ENCODE measurements at places on chromosomes 5 and 9.

DNA sequence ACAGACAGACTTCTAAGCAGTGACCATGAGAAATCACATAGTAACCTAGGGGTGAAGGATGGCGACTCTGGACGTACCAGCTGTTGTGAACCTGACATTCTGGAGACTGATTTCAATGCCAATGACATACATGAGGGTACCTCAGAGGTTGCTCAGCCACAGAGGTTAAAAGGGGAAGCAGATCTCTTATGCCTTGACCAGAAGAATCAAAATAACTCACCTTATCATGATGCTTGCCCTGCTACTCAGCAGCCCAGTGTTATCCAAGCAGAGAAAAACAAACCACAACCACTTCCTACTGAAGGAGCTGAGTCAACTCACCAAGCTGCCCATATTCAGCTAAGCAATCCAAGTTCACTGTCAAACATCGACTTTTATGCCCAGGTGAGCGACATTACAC lies 38.0 kb upstream of the CCDC152 start:
- DNase-seq, result no peak

DNA sequence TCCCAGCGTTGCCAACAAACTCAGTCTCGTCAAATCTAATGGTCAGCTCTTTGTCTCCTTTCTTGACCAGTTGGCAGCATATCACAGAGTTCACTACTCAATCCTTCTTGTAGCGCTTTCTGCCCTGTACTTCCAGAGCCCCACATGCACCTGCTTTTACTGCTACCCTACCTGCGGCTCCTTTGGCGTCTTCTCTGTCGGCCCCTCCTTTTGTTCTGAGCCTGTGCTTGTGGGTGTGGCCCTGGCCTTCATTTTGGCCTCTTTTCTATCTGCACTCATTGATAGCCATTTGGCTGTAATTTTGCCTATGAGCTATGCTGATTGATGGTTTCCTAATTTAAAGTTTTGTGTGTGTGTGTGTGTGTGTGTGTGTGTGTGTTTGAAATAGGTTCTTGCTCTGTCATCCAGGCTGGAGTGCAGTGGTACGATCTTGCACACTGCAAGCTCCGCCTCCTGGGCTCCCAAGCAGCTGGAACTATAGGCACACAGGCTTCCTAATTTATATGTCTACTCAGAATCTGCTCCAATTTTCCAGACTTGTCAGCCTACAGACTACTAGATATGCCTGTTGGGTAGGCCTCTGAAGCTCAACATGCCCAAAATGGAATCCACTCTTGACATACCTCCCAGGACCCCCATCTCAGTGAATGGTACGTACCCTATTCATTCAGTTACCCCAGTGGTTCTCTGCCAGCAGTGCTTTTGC lies 32.3 kb downstream of the ARPC5L start:
- no peak for DNase-seq

DNA sequence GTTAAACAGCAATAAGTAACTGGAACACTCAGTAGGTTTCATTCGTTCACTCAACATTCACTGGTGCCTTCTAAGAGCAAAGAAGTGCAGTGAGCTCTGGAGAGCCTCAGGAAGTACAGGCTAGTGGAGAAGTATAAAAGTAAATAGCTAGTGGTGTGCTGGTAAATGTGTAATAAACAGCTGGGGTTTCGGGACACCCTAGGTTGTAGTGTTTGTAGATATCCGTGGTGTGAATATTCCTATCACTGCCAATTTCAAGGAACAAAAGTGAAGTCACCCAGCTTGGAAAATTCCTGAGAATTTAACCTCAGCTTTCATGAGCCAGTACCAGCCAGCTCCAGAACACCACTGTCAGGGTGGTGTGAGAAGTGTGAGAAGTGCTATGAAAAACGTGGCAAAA lies 75.9 kb downstream of the GABBR2 start:
- DNase-seq, result no peak

DNA sequence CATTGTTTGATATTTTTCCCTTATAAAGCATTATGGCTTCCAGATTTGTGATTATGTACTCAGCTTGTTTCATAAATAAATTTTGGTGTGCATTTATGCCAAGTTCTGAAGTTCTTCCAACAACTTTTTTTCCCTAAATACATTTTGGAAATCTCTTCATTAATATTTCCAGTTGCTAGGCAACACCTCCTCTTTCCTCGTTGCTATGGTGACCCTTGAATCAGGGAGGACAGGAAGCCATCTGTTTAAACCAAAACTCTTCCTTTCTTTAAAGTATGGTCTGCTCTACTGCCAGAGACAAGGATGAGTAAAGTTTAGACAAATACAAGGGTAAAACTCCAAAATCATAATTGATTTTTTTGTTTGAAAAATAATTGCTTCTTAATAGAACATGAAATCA lies 779.3 kb downstream of the CDH9 start:
- DNase-seq, result peak; percentile 44

DNA sequence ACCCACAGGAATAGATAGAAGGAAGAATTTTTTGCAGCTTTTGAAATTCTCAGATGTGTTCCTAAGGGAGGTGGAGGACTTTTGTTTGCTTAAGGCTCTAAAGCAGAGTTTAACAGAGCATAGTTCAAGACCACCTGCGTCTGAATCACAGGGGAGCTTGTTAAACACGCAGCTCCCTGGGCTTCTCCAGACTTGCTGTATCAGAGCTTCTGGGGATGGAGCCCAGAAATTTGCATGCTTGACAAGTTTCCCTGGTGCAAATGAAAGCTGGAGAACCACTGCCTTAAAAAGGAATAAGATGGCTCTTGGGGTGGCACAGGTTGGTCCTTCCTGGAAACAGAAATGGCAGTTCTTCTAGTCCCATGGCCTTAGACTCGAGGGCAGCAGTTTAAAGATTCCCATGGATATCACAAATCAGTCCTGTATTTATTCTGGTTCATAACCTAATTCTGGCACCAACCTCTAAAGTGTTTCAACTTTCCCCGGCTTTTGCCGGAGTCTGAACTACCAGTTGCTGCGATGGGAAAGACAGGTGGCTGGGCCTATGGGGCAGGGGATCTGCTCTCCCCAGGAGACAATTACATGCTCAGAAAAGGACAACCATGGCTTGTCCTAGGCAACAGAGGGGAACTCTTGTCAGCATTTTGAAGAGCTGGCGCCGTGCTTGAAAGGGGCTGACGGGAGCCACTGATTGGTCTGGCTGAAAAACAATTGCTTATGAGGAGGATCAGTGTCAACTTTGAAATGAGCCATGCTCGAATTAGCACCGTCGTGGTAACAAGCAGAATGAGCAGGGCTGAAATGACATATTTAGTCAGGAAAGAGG lies 599.6 kb downstream of the CCDC171 start:
- DNase-seq, result no peak

- peak; percentile 63 for DNase-seq
These were observed 94.0 kb downstream of the ACTL7B start for GRCh38 chr9:108761655-108762347.

DNA sequence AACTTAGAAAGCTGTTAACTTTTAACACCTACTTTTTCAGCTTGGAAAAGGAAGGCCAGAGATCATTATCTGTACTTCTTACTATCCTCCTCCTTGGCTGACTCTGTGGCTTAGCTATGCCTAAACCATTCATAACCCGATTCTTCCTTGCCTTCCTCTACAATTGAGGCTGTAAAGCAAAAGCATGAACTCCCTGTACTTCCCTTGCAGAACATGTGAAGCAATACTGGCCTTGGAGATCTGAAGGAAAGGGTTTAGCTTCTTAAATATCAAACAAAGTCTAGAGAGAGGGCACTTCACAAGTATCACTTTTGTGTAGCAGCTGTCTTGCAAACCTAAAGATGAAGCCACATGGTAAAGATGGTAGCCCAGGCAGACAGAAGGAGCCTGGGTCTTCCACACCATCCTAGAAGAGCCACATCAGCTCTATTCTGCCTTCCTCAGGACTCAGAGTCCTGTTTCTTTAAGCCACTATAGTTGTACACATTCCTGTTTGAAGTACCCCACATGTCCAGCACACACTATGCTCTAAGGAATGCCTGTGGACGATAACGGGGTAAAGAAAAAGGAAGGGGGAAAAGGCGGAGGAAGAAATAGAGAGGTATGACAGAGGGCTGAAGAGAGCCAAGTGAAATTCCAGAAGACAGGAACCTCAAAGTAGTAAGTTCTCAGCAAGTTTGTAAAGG lies 169.2 kb downstream of the SLIT3 start:
- no peak for DNase-seq

DNA sequence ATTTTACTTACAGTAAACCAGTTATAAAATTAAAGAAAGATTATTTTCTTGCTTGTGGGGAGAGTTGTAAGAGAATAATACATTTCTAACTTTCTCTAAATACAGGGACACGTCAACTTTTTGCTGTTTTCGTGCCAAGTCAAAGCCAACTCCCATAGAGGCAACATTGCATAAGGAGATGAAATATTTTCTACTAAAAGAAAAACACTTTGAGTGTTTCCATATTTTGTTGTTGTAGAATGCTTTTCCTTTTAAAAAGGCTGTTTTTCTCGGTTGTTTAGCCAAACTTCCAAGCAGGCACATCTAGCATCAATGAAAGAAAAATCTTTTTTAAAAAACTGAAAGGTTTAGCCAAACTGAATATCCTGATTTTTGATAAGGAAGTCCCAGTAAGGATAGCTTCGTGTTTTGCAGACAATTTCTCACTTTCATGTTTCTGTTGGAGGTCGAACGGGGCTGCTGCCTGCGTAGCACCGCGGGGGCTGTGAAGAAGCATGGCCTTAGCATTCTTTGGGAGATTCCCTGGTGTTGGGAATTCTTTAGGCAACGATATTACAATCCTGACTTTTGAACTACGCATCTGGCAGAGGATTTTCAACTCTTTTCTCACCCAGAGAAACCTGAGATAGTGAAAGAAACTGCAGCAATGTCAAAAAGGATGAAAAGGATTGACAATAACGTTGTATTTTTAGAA lies 108.1 kb upstream of the FBXL7 start:
- no peak for DNase-seq

DNA sequence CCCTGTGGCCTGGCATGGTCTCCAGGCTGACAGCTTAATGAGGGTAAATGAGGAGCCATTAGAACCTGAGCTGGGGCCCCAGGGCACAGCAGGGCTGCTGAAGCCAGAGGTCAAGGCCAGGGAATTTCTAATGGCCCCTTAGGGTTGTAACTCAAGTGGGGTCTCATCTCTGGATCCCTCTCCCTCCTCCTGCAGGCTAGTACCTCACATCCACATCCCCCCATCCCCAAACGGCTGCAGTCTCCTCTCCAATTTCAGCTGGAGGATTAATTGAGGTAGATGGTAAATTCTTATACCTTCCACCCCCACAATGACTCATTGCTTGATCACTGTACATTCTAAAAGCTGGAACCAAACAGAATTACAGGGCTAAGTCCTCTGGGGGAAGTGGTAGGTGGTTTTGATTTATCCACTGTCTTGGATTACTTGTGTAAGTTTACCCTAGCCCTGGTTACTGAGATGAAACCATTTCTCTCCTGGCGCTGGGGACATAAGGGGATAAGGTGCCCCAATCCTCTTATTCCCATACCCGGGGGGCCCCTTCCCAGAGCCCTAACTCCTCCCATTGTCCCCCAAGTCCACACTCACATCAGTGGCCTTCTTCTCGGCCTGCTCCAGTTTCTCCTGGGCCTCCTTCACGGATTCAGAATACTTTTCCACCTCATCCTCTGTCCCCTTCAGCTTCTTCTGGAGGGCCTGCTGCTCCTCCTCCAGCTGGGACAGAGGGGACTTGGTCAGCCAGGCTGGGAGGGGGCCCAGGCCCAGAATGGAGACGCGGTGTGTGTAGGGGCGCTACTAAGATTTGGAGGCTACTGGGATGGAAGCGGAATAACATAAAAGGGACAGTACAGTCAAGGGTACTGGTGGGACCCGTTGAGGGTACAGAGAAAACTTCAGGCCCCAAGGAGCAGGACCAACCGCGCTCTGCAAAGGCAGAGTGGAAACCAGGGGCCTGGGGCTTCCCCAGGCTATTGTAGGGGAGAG lies 875 bp downstream of the TPM2 start:
- DNase-seq, result no peak

DNA sequence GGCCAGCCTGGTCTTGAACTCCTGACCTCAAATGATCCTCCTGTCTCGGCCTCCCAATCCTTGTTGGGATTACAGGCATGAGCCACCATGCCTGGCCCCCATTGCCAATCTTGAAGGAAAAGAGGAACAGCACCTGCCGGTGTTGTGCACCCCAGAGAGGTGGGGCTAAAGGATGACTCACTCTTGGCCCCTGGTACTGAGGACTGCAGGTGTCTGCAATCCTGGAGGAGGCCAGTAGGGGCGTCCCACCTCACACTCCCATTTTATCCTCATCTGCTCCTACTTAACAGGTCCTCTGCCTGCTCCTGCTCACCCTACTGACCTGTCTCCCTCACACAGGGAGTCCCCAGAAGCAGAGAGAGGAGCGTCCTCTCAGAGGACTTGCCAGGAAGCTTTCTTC lies 390.4 kb downstream of the ARHGEF28 start:
- DNase-seq, result no peak

DNA sequence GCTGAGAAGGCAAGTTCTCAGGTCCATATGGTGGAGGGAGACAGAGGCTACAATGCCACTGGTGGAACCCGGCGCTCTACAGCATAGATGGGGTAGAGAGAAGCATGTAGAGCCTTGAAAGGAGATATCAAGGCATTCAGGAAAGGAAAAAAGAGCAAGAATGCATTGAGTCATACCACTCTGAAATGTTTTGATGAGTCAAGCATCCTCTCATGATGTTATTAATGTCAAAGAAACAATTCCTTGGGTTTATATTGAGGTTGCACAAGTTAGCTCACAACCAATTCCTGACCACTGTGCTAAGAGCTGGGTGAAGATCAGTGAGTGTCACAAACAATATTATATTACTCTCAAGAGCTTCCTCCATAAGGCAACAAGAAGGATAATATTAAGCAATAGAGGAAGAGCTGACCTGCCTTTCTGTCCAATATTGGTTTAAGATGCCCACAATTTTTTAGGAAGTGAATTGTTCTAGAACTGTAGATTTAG lies 178.0 kb downstream of the RFK start:
- DNase-seq, result no peak

GRCh38 chr5:134005417-134006061 lies 764 bp upstream of the VDAC1 start:
- DNase-seq, result no peak

- no peak for DNase-seq
These were observed 253 bp downstream of the SLC12A2 start for GRCh38 chr5:128083811-128084227.

GRCh38 chr9:111661802-111662521 lies 557 bp downstream of the GNG10 start:
- peak; percentile 31 for DNase-seq

- no peak for DNase-seq
These were observed 41.2 kb downstream of the RCL1 start for GRCh38 chr9:4833781-4834560.

DNA sequence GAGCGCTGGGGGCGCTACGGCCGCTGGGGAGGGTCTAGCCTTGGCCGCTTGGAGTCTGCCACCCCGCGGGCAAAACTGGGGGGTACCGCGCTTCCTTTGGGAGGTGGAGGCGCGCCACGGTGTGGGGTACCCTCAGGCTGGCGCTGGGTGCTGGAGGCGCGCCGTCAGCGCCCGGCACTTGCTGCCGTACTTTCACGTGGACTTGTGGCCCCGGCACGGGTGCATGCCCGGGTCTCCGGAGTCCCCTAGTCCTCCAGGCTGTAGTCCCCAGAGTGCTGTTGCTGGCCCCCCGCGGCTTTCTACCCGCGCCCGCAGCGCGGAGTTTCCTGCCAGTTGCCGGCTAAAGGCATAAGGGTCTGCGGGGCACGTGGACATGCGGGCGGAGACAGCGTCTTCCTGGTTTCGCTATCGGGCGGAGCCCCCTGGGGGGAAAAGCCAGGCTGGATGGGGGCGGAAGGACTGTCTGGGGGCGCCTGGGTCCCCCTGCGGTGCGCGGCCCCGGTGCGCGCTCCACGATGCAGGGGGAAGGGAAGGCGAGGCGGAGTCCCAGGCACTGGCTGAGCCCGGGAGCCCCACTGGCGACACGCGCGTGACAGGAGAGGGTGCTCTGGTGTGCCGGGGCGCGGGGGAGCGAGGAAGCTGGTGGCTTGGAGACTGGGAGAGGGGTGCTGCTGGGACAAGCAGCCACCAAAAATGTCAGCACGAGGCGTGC lies 666 bp downstream of the PPARGC1B start:
- no peak for DNase-seq

All from NCI-H1105 treated with DMSO at 0.1 percent for 48 hours (cell line).